Activated naive CD4-positive, alpha-beta T cell treated with anti-CD3 and anti-CD28 coated beads, Interleukin-2, amount 50 U/mL, for 16 hours (primary cell): ENCODE measurements at places on chromosomes 1 and 21.
A peak's percentile ranks its signal among the peaks of the same experiment; 100 is the strongest.

DNA sequence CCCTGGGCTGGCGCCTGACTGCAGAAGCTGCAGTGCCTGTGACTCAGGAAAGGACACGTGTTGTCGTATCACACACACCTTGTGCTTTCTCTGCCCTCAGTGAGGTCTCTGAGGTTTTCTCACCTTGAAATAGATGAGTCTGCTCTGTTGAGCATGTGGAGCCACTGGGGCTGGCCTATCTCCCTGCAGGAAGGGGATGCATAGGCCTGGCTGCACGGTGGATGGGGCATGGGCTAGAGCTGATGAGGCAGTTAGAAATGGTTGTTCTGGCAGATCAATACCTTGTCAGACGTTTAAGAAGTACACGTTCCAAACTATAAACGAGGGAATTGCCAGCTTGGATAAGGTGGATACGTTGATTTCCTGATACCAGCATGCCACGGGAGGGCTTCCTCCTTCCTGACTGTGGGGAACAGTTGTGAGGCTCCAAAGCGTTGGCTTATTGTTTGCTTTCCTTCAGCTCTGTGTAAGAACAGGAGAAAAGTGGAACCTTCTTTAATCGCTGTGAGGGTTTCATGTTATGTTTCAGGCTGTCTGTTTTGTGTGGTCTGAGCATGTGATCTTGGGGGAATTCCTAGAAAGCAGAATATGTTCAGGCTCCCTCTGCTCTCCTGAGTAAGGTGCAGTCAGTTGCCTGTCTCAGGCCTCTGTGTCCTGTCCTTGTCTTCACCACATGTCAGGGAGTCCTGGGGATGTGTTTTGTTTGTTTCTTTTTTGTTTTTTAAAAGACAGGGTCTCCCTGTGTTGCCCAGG is 44.8 kb downstream of the PCNT start:
- DNase-seq: peak; percentile 29

DNA sequence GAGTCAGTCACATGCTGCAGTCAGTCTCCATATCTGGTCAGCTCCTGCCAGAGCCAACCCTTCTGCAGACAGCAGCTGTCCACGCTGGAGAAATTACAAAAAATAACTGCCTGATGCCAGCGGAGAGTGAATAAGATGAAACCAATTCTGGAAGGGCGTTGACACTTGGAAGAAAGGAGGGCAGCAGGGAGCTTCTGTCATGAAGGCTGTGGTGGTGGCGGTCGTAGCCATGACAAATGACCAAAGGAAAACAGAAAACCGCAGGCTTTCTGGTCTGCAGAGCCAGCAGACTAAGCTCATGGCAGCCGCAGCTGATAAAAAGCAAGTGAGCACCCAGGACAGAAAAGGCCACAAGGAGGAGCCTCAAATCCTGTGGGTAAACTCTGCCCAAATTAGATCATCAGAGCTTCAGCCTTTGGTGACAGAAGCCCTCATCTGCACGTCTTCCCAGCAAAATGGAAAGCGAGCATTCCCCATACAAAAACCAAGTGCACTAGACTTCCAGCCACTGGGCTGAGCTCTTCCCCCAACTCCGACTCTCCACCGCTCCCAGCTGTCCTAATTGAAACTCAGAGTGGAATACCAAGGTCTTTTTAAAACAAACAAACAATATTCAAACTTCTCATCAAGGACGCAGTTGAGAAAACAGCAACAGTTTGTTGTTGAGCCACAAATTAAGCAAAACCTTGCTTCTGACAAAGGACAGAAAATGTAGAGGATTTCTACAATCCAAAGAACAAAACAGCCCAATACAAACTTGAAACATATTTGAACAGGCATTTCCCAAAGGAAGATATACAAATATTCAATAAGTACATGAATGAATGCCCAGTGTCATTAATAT is 28.7 kb downstream of the RSPH1 start:
- no peak for DNase-seq

- no peak for DNase-seq
Measured at GRCh38 chr1:232831895-232832294, 26.7 kb downstream of the MAP10 start.

DNA sequence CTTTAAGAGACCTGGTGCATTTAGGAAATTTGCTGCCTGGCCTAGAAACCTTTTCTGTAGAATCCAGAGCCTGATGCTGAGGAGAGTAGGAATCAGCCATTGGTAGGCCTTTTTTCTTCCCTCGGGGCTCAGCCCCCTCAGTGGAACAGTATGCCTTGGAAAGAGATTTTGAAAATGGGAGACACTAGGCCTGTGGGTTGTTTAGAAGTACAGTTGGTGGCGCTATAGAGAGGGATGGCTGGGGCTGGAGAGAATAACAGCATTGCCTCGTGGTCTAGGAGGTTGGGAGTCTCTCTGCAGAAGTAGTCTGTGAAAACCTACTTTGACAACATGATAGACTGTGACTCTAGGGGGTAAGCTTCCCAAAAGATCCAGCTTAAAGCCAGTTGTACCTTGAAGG is 8.2 kb downstream of the KIF2C start:
- DNase-seq: no peak

DNA sequence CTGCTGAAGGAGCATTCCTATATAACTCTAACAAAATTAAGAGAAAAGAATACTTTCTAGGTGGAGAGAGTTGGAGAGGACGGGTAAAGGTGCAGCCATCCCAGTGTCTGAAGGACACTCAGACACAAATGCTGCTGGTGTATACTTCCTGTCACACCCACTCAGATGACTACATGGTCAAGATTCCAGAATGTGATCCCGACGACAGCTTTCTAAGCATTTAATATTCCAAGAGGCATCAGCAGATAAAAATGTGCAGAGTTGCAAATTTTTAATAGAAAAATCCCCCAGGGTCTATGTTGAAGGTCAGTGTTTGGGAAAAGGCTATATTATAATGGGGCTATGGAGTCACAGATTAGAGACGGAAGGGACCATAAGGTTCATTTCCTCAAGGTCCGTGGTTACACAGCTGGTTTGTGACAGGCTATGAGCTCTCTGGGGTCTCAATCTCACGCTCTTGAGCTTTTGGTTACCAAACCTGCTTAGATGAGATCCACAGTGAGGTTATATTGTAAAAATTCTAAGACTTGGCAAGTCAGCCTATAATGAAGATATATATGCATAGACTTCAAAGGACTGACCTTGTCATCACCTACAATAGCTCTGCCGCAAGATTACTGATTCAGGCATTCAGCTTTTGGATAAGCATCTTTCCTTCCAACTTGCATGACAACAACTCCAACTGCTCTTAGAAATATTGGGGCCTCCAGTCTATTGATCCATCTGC is 35.1 kb downstream of the ZNF281 start:
- DNase-seq: no peak

DNA sequence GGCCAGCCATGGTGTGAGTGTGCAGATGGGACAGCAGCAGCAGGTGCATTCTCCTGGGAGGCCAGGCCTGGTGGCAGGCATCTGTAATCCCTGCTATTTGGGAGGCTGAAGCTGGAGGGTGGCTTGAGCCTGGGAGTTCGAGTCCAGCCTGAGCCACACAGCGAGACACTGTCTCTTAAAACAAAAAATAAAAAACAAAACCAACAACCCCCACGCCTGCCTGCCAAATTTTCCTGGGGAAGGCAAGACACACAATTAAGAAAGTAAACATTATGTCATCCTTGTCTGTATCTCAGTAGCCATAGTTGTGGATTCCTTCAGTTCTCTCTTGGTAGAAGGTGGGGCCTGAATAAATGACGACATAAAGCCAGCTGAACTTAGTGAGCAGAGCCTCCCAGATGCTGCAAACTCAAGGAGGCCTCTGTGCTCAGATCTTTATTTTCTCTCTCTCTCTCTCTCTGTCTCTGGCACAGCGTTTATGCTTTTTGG is 57.6 kb upstream of the CD34 start:
- DNase-seq: no peak

GRCh38 chr1:88812366-88812765 is 79.0 kb downstream of the GTF2B start:
- no peak for DNase-seq
